HepG2 (cell line): ENCODE measurements at places on chromosomes 1 and 21.

DNA sequence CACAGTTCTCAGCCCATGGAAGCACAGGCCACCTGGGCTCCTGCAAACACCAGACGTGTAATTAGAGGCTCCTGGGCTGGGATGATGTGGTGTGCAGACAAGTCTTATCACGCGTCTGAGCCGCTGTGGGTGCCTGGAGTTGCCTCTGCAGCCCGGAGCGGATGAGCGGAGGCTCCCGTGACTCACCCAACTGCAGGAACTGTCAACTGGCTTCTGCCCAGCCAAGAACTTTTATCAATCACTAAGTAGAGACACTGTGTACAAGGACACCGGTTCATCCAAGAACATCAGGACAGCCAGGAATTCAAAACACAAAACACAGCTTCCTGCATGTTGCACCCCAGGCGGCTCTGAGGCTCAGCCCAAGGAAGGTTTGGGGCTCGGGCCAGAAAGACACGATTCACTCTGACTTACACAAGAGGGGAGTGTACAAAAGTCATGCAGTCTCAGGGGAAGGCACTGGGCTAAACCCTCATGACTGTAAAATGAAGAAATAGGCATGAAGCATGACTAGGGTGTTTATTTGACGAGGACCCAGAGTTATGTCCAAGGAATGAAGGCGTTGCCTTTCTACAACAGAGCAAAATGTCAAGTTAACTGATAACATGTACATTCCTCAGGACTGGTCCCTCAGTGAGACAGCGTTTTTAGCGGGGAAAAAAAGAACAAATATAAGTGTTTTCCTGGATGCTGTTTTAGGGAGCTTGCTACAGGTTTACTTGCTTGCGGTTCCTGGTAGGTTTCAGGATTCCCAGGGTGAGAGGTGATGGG is 21.1 kb downstream of the ERRFI1 start:
- DNase-seq = peak; percentile 89

GRCh38 chr1:18682375-18682774 is 51.7 kb downstream of the PAX7 start:
- DNase-seq = no peak

DNA sequence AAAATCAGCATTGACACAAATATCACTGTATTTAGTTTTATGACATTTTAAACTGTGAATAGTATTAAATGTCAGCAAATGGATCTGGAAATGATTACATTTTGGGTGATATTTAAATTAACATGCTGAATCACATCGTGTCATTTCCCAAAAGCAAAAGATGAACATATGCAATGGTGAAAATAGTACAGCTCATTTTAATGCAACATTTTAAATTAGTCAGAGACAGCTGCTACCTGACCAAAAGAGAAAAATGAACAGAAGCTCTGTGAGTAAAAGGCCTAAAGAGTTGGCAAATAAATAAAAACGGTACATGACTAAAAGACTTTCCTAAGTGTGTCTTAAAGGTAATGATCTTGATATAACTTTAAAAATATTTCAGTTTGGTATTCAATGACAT is 86.0 kb upstream of the GNG4 start:
- DNase-seq = no peak

- DNase-seq = no peak
Measured at GRCh38 chr1:220222939-220223338, 49.3 kb downstream of the RAB3GAP2 start.

DNA sequence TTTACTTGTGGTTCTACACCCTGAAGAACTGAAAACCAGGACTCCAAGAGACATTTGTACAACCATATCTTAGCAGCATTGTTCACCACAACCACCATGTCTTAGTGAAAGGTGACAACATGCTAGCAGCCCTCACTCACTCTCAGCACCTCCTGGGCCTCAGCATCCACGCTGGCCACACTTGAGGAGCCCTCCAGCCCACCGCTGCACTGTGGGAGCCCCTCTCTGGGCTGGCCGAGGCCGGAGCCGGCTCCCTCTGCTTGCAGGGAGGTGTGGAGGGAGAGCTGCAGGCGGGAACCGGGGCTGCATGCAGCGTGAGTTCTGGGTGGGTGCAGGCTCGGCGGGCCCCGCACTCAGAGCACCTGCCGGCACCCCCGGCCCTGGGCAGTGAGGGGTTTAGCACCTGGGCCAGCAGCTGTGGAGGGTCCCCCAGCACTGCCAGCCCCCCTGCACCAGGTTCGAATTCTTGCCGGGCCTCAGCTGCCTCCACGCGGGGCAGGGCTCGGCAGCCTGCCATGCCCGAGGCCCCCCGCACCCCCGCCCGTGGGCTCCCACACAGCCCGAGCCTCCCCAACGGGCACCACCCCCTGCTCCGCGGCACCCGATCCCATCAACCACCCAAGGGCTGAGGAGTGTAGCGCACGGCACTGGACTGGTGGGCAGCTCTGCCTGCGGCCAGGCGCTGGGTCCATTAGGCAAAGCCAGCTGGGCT is 9.2 kb downstream of the C1orf159 start:
- DNase-seq = no peak

- DNase-seq = no peak
Measured at GRCh38 chr1:177429234-177429633, 258.5 kb downstream of the BRINP2 start.

GRCh38 chr1:86054396-86054795 is 102.2 kb downstream of the COL24A1 start:
- no peak for DNase-seq

DNA sequence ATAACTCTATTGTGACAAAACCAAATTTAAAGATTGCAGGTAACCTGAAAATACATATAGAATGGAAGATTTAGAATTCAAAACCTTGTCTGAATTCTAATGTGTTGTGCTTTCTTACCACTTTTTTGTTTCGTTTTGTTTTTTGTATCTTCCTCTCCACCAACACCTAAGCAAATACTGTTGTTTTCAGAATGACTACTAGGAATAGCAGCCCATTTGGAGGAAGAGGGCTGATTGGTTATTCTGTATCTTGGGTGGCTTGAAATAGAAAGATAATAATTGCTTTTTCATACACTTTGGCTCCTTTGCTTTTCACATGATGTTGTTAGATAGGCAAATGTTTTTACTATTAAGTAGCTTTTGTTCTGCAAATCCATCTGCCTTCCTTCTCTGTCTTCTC is 61.0 kb upstream of the LRRC7 start:
- DNase-seq = no peak

- DNase-seq = no peak
Measured at GRCh38 chr1:1371364-1371745, 3.7 kb downstream of the AURKAIP1 start.

GRCh38 chr1:22452481-22452957 is 868 bp downstream of the ZBTB40 start:
- no peak for DNase-seq

- no peak for DNase-seq
Measured at GRCh38 chr1:96987186-96987703, 265.7 kb downstream of the PTBP2 start.

- no peak for DNase-seq
Measured at GRCh38 chr1:44919400-44919799, 67.0 kb downstream of the EIF2B3 start.

DNA sequence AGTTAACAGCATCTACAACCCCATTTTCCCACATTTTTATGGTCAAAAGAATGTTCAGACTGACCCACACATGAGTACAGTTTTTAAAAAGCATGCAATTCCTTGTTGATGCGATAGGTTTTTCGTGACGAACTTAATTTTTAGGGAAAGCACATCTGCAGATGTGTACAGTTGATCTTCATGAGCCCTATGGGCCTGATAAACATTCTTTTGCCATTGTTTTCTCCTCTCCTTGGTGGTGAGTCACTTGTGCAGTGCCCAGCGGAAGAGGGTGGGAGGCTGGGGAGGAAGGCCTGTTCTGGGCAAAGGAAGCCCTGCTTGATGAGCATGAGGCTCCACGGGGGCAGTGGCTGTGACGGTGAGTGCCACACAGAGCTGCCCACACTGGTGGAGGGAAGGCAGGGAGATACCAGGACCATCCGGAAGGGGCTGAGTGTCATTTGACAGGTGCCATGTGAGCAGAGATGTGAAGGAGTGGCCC is 5.3 kb downstream of the ARF1 start:
- no peak for DNase-seq
